ENCODE measurements at places on chromosomes 2 and 18.

- H3K27me3 ChIP-seq, result peaks cover 50% of the 10 kb centered on the region
- no peaks in the 10 kb centered on the region for H3K4me1 ChIP-seq
- peaks cover 4% of the 10 kb centered on the region for H3K36me3 ChIP-seq
- H3K4me3 ChIP-seq, result no peak overlapping the region
- DNase-seq, result no peak
These were observed 15.4 kb downstream of the C2orf81 start for GRCh38 chr2:74406035-74406434.

DNA sequence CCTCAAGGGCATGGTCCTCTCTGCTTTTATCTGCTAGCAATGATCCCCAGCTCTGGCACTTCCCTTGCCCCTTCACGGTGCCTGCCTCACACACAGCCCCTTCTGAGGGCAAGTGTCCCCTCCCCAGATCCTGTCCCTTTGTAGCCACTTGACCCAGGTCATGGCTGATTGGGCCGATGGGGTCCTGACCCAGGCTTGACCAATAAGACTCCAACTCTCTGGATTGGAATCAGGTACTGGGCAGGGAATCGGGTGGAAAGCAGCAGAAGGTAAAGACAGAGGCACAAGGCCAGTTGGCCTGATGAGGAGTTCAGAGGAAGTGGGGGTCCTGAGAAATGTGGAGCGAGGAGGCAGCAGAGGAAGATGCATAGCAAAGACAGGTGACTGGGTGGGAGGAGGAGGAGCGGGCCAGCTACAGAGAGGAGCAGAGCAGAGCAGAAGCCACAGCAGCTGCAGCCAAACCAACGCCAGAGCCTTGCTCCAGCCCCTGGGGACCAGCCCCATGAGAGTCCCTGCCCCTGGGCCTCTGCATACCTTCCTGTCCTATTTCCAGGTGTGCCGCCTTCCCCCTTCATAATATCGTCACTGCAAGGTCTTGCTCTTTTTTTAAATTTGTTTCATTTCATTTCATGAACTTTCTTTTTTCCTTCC, 39.1 kb downstream of the CAPN13 start:
- H3K4me3 ChIP-seq, result no peak overlapping the region
- H3K27ac ChIP-seq, result no peak overlapping the region
- peaks cover 30% of the 10 kb centered on the region for H3K27me3 ChIP-seq
- no peaks in the 10 kb centered on the region for H3K36me3 ChIP-seq

- no peak overlapping the region for H3K4me3 ChIP-seq
- DNase-seq, result no peak
- no peaks in the 10 kb centered on the region for H3K27me3 ChIP-seq
- no peaks in the 10 kb centered on the region for H3K36me3 ChIP-seq
These were observed 1362.2 kb upstream of the TMEFF2 start for GRCh38 chr2:193556766-193557470.

- H3K4me3 ChIP-seq, result no peak overlapping the region
- no peak for DNase-seq
- H3K4me1 ChIP-seq, result peaks cover 8% of the 10 kb centered on the region
- no peak overlapping the region for H3K27ac ChIP-seq
- no peaks in the 10 kb centered on the region for H3K36me3 ChIP-seq
These were observed 190.4 kb downstream of the BABAM2 start for GRCh38 chr2:28080911-28081310.

GRCh38 chr2:206408323-206409320, 34.7 kb upstream of the ADAM23 start:
- no peak overlapping the region for H3K27ac ChIP-seq
- no peaks in the 10 kb centered on the region for H3K36me3 ChIP-seq
- H3K4me3 ChIP-seq, result no peak overlapping the region
- peaks cover 5% of the 10 kb centered on the region for H3K27me3 ChIP-seq
- no peak for DNase-seq

DNA sequence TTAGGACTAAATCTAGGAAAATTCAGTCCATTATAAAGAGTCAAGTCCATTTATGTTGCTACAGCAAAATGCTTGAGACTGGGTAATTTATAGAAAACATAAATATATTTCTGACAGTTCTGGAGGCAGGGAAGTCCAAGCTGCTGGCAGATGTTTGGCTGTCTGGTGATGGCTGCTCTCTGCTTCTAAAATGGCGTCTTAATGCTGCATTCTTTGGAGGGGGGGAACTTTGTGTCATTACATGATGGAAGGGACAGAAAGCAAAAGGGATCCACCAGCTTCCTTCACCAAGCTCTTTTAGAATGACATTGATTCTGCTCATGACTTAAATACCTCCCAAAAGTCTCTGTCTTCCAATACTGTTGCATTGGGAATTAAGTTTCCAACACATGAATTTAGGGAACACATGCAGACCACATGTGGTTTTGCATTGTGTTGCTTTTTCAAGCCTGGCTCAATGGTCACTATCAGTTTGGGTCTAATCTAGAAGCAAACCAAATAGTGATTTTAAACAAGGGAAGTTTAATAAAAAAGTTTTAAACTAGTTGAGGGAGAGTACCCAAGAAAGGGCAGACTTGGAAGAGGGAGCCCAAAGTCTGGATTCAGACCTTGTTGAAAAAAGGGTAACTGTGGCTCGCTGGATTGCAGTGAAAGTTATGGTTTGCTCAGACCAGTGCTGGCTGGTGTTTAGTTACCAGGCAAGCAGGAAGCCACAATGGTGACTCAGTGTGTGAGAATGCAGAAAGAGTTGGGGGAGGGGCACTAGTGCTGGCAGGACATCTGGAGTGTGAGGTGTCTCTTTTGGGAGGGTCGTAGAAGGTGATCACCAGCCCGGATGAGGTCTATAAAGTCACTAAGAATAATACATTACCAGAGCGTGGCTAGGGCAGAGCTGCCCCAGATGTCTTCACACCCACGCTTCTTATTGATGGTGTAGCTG, 30.8 kb downstream of the C18orf54 start:
- peaks cover 2% of the 10 kb centered on the region for H3K27me3 ChIP-seq
- peak overlapping the region; percentile 97 for H3K27ac ChIP-seq
- peak; percentile 46 for DNase-seq
- H3K4me1 ChIP-seq, result peaks cover 66% of the 10 kb centered on the region
- peaks cover 21% of the 10 kb centered on the region for H3K36me3 ChIP-seq

- peaks cover 9% of the 10 kb centered on the region for H3K36me3 ChIP-seq
- H3K27ac ChIP-seq, result peak overlapping the region; percentile 92
- peak; percentile 17 for DNase-seq
- H3K4me3 ChIP-seq, result peak overlapping the region; percentile 78
These were observed 35.3 kb downstream of the RAB31 start for GRCh38 chr18:9743200-9744016.

- no peak for DNase-seq
- peaks cover 23% of the 10 kb centered on the region for H3K4me1 ChIP-seq
- H3K27me3 ChIP-seq, result peaks cover 3% of the 10 kb centered on the region
- no peak overlapping the region for H3K27ac ChIP-seq
- peaks cover 4% of the 10 kb centered on the region for H3K36me3 ChIP-seq
These were observed 319.9 kb upstream of the ACVR2A start for GRCh38 chr2:147524912-147525311.

DNA sequence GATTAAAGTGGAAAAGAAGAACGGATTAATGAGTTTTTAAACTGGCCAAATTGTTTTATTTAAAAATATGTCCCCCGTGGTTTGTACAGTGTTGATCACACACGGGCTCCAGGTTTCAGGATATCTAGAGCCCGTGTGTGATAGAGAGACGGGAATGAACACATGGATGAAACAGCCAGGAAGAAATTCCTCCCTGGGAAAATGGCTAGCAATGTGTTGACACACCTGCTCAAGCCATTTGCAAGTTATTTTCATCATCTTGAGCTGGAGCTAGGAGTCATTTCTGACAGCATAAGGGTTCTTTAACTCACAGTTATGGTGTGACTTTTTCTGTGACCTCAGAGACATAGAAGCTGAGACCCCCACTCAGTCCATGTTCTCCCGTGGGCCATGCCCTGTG, 81.6 kb downstream of the LRRFIP1 start:
- peaks cover 4% of the 10 kb centered on the region for H3K27me3 ChIP-seq

- no peak for DNase-seq
- H3K27me3 ChIP-seq, result no peaks in the 10 kb centered on the region
- no peak overlapping the region for H3K27ac ChIP-seq
- H3K4me1 ChIP-seq, result peaks cover 30% of the 10 kb centered on the region
These were observed 104.3 kb upstream of the DAPL1 start for GRCh38 chr2:158690823-158691222.

All from nephron progenitor cell (in vitro differentiated cells).